ENCODE measurements at places on chromosomes 2 and 18. TPM values are rescaled to one million over a fixed set of nuclear protein-coding genes. Genes with fewer than 3 reads are reported as not detected.

The FAM124B gene
- total RNA-seq, result 0.39 TPM

The RFTN2 gene
- total RNA-seq, result 16.1 TPM

The KHK gene
- total RNA-seq, result 13.4 TPM

The APOB gene
- total RNA-seq, result 0.81 TPM

The QPCT gene
- 3.2 TPM for total RNA-seq

The MATN3 gene
- 1.9 TPM for total RNA-seq

Measured in testis (tissue), 5 donors.